ENCODE measurements at places on chromosomes 11 and 22.
A peak's percentile ranks its signal among the peaks of the same experiment; 100 is the strongest.

- no peak for DNase-seq
Measured at GRCh38 chr11:102230186-102230585, 87.1 kb upstream of the BIRC3 start.

DNA sequence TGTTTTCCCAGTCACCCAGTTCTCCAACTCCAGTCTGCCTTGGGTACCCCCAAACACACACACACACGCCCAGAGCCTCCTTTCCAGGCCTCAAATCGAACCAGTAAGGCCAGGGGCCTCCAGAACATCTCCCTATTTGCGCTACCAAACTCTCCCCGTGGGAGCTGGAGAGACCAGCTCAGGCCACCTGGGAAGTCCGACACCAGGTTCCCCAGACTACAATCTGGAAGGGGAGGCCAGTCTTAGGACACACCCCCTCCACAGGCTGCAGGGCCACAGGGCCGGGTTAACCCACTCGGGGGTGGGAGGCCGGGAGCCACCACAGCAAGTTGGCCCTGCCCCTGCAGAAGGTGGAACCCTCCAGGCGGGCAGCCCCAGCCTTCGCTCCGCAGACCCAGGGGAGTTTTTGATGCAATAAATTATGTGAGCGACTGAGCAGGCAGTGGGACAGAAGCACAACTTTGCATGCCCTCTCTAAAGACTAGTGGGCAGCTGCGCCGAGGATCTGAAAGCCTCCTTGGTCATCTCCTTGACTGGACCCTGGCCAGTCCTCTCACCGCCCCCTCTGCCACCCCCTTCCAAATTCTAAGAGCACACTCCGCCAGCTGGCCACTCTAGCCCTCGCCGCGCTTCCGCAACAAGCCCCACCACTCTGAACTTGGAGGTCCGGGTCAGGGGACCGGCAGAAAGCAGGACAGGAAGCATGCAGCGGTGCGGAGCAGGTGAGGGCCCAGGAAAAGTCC, 2.8 kb downstream of the IGF2 start:
- no peak for DNase-seq

GRCh38 chr22:42871146-42872050, 14.3 kb upstream of the ARFGAP3 start:
- DNase-seq: no peak

DNA sequence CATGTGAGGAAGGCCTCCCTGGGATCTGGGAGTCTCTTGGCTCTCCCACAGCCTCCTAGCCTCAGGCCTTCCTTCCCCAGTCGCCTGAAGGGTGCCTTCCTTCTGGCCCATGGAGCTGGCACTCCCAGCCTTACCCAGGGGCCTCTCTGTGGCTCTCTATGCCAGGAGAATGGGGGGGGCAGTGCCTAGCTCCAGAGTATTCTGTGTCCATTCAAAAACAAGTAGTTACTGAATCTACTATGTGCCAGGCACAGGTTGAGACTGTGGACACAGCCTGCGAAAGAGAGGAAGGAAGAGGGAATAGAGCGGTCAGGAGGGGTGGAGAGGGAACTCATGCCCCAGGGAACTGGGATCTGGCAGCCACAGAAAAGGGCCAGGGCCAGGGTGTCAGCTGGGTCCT, 2.7 kb upstream of the PLA2G3 start:
- DNase-seq: no peak

DNA sequence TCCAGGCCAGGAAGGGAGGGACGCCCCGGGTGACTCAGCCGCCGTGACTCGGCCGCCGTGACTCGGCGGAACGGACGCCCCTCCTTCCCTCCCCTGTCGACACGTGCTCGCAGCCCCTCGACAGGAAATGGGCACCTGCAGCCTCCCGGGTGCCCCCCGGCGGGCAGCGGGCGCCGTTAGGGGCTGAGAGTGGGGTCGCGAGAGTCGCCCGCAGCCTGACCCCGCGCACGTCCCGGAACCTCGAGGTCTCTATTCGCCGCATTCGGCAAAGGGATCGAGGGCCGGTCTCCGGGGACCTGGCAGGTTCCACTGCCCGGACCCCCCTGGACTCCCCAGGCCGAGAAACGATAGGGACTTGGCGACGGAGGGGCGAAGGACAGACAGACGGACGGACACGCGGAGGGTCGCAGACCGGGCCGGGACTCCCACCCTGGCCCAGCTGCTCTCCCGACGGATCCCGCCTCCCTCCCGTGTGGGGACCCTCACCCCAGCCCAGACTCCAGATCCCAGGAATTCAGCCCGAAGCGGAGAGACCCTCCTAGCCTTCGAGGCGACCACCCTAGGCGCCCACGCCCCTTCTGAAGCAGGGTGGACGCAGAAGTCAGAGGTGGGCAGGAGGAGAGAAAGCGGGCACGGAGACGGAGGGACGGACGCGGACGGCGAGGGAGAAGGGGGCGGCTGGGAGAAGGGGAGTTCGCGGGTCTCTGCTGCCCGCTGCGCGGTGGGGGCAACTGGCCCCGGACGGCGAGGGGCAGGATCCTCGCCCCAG, 648 bp downstream of the FOSL1 start:
- DNase-seq: peak; percentile 87

- no peak for DNase-seq
Measured at GRCh38 chr11:125168918-125169456, 4.4 kb downstream of the PKNOX2 start.

DNA sequence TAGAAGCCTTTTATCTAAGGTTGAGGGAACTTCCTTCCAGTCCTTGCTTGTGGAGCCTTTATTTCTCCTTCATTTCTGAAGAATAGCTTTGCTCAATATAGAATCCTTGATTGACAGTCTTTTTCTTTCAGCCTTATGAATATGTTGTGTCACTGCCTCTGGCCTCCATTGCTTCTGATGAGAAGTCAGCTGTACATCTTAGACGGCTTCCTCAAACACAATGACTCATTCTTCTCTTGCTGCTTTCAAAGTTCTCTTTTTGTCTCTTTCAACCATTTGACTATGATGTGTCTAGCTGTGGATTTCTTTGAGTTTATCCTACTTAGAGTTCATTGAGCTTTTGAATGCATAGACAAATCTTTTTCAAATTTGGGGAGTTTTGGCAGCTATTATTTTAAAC, 893.2 kb downstream of the BRD1 start:
- DNase-seq: no peak
